Hematopoietic multipotent progenitor cell treated with erythropoietin and hydrocortisone succinate and interleukin-3 and kit ligand, for 4 days (in vitro differentiated cells): ENCODE measurements at places on chromosomes 6 and 20.

GRCh38 chr6:154672086-154672485 lies 61.1 kb upstream of the SCAF8 start:
- DNase-seq = no peak

DNA sequence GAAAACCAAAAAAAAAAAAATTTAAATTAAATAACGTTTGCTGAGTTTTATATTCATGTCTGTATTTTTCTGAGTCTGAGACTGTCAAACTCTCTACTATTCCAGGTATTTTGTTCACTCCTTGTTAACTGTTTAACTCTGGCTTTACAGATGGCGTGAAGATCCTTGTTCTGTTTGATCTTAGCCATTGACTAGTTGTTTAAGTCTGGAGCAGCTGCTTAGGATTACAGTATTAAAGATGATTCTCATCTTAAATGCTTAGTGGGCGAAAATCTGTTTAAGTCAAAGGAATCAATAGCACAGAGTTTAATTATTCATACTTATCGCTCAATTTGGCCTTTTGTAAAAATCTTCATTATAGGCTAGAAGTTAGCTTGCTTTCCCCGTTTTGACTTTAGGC lies 2.4 kb downstream of the PHACTR2 start:
- DNase-seq = no peak

GRCh38 chr6:12051861-12052368 lies 39.8 kb downstream of the HIVEP1 start:
- DNase-seq = peak; percentile 79

DNA sequence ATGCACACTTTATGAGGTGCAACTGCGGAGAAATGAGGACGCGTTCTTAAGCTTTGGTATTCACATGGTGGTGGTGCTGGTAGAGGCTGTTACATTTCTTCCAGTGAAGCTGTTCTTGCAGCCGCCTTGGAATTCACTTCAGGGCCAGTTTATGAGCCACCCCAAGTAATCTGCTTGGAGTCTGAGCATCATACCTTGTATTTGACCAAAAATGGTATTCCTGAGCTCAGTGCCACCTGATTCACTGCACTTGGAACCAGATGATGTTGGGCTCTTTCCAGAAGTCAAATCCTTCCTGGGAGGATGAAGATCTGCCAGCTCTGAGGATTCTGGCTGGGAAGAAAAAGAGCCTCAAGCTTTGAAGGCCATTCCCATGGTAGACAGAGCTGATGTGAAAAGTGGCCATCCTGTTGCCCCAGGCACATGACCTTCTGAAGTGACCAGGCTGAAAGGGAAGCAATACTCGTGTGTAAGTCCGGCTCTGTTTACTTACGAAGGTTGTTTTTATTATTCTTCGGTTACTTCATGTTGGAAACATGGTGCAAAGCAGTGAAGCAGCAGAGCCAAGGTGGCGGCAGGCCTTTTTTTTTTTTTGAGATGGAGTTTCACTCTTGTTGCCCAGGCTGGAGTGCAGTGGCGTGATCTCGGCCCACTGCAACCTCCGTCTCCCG lies 7.7 kb downstream of the MANBAL start:
- no peak for DNase-seq

GRCh38 chr20:20375862-20376261 lies 8.0 kb downstream of the INSM1 start:
- DNase-seq = no peak

- DNase-seq = no peak
These were observed 35.4 kb upstream of the VSTM2L start for GRCh38 chr20:37867289-37868195.

GRCh38 chr20:35988910-35989463 lies 20.6 kb downstream of the CNBD2 start:
- DNase-seq = no peak

DNA sequence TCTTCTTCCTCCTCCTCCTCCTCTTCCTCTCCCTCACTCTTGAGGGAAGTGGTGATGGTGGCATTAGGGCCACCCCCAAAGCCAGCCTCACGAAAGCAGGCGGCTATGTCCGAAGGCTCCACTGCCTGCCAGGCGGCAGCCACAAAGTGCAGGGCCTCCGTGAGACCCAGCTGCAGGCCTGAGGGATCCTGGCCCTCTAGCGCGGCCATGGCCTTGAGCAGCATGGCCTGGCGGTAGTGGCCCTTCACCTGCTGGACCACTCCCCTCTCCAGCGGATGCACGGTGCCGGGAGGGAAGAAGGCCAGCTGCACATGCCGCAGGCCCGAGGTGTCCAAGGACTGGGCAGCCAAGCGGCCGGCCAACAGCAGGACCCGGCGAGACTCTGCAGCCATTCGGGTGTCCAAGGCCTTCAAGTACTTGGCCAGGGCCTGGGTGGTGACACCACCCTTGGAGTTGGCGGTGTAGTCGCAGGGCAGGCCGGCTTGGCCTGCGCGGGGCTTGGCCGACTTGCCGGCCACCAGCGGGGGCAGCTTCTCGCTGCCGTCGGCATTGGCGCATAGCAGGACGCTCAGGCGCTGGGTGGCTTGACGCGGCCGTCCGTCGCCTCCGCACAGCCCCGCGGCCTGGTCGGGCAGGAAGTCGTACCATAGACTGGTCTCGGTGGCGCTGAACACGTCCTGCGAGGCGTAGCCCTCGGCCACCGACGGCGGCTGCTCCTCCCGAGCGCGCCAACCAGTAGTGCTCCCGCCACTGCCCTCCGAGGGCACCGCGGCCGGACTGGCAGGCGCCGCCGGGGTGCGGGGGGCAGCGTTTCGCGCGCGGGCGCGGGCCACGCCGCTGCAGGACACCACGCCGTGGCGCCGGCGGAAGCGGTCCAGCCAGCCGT lies 1.1 kb downstream of the CENPB start:
- no peak for DNase-seq

- DNase-seq = peak; percentile 99
These were observed 12.7 kb downstream of the ZCCHC3 start for GRCh38 chr20:309841-310644.

DNA sequence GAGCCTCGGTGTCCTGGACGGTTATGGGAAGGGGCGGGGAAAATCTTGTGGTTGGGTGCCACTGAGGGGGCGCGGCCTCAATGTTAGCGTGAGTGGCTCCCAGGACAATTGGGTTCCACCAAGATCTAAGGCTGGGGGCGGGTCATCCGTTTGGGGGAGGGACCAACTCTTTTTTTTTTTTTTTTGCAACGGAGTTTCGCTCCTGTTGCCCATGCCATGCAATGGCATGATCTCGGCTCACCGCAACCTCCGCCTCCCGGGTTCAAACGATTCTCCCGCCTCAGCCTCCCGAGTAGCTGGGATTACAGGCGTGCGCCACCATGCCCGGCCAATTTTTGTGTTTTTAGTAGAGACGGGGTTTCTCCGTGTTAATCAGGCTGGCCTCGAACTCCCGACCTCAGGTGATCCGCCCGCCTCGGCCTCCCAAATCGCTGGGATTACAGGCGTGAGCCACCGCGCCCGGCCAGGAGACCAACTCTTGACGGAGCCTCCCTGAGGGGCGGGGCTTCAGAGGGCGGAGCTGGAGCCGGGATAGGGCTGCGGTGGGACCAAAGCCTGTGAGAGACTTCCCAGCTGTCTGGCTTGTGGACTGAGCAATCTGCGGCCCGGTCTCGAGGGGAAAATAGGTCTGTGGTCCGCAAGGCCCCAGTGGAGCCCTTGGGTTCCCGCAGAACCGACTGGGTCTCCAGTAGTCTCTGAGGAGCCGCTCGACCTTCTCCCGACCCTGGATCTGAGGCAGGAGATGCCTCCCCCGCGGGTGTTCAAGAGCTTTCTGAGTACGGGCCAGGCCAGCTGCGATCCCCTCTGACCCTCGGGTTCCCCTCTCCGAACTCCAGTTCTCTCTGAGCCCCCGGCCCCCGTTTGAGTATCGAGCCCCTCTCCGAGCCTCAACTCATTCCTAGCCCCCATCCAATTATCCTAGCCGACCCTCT lies 1.1 kb downstream of the SPAG4 start:
- peak; percentile 100 for DNase-seq

GRCh38 chr6:150029749-150030148 lies 4.4 kb upstream of the RAET1L start:
- no peak for DNase-seq

DNA sequence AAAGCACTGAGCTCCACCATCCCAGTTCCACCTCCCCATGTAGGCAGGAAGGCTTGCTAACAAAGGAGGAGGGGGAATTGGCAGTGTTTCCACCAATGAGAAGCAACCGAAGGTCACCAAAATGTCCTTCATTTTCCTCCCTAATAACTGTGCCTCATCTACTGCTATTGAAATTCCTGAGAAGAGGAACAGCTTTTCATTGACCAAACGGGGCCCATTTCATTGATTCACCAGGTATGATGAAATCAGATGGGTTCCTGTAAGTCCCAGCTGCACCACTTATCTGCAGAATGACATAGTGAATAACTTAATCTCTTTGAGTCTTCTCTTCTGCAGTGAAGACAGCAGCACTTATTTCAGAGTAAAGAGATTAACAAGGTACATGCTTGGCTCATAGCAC lies 17.3 kb downstream of the TREM1 start:
- no peak for DNase-seq

- DNase-seq = no peak
These were observed 52.6 kb downstream of the TRPC4AP start for GRCh38 chr20:35039846-35040489.

GRCh38 chr6:170080169-170080827 lies 210.6 kb downstream of the DLL1 start:
- DNase-seq = no peak

- DNase-seq = no peak
These were observed 12.6 kb downstream of the ADTRP start for GRCh38 chr6:11766043-11766442.

DNA sequence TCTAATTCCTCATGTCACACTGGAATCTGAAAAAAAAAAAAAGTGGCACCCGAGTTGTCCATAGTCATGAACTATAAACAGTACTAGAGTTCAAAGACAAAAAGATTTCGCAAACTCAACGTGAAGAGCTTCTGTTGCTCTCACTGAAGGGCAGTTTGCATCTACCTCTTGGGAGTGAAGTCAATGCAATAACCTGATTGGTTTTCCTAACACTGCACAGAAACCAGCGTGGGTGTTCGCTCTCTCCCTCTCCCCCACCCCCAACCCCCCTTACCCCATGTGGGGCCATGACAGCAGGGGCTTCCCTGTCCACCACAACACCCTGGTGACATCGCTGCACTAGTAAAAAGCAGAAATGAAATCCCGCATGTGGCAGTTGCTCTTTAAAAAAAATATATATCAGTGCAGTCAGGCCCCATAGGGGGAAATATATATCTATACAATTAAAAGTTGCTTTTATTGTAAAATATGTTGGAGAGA lies 66.9 kb downstream of the GMPR start:
- peak; percentile 50 for DNase-seq

- DNase-seq = no peak
These were observed 58.0 kb downstream of the LRRC1 start for GRCh38 chr6:53852805-53853204.

- no peak for DNase-seq
These were observed at the start of gene MUC22 for GRCh38 chr6:31010393-31011060. Gene MUC22 (plus strand): TSS chr6:31010474. CDS start chr6:31010707, 233 bp downstream.

DNA sequence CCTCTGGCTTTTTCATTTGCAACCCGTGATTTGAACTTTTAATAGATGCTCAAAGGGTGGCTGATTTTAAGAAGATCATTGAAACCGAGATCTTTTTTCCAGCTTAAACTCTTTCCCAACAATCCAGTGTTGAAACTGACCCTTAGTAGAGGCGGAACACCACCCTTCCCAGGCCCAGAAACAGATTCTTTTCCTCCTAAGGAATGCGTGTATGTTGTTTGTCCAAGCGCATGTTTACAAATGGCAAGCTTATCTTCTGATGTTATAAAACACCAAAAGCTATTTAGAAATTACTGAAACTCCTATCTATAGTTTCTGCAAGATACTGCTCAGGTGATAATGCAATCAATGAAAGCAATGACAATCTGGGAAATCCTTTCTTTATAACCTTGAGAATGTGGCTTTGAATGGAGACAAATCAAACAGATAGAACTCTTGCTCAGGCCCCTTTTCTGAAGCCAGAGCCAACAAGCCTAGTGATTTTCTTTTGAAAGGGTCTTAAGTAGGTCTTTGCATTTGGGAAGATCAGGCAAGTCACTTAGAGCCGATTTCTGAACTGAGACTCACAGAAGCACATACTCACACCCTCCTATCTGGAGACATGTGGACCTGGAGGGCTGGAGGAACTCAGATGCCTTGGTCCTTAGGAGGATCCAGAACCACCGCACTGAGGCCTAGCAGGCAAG lies 9.1 kb downstream of the BANF2 start:
- DNase-seq = no peak

GRCh38 chr6:14969126-14969525 lies 276.7 kb upstream of the JARID2 start:
- DNase-seq = no peak
